Stimulated activated CD4-positive, alpha-beta T cell treated with anti-CD3 and anti-CD28 coated beads, Interleukin-15, amount 100 ng/mL, for 24 hours (primary cell): ENCODE measurements at places on chromosomes 2 and 18.

GRCh38 chr18:3692113-3692621, 242.2 kb downstream of the TGIF1 start:
- DNase-seq = no peak

DNA sequence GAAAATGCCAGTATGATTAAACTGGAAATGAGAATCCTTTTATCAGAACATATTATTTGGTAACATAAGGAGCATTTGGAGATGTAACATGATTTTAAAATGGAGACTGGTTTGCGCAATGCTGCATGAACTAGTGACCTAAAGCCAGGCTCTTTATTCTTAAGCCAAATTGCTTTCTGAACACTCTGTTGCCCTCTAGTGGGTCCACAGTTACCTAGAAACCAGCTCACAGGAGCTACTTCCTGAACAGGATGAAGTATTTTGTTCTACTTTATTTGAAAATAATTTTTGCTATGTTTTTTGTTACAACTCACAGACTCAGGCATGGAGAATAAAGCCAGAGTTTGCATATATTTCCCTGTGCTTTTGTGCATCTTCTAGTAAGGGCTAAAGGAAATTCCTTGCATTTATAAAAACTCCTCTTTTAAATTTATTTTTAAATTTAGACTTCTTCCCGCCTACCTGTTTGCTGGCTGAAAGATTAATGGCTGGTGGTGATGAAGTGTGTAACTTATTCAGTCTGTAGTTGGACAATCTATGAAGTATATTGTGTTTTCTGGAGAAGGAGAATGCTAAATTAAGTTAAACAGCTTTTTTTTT, 146.7 kb downstream of the PARD3B start:
- peak; percentile 18 for DNase-seq

GRCh38 chr2:160337728-160338127, 137.7 kb upstream of the ITGB6 start:
- no peak for DNase-seq

GRCh38 chr2:105184420-105184819, 57.1 kb upstream of the GPR45 start:
- DNase-seq = no peak

DNA sequence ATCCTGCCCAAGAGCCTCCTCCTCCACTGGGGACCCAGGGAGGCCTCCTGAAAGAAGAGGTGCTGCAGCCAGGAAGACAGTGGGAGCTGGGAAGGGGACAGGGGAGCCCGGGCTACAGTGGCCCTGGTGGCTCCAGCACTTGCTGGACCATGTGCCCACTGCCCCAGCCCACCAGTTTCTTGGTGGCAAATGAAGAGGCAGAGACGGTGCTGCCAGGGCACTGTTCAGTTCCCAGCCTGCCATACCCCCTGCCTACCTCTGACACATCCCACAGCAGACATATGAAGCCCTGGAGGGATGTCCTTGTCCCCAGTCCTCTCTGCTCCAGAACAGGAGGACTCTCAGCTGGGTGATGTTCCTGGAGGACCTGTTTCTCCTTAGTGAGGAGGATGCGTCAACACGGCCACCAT, 3.7 kb downstream of the RAMP1 start:
- no peak for DNase-seq

- no peak for DNase-seq
Measured at GRCh38 chr2:200258881-200259576, 47.5 kb upstream of the SPATS2L start.

GRCh38 chr2:156189143-156189542, 143.4 kb downstream of the NR4A2 start:
- DNase-seq = no peak

DNA sequence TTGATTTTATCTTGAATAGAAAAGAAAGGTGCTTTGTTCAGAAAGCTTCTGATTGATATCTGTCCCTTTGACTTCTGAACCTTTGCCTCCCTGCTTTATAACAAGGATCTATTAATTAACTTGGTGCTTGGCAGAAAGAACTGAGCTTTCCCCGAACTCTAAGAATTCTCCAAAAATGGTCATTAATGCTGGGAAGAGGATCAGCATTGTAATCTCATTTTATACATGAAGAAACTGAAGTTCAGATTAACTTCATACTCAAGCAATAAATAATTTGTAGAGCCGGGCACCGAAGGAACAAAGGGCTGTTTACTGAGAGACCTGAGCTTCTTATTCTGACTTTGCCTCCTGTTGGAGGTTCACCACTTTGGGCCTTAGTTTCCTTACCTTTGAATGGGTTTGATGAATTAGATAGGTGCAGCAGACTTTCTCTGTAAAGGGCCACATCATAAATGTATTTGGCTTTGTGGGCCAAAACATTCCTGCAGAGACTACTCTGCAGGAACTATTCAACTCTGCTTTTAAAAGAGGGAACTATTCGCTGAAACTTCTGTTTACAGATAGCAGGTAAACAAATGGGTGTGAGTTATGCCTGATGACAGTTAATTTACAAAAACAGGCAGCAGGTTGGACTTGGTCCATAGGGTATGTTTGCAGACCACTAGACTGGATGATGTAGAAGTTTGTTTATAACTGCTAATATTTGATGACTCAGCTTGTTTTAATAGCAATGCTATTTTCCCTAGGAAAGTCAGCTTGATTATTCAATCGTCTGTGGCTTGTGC, 272.9 kb downstream of the TGIF1 start:
- DNase-seq = no peak

DNA sequence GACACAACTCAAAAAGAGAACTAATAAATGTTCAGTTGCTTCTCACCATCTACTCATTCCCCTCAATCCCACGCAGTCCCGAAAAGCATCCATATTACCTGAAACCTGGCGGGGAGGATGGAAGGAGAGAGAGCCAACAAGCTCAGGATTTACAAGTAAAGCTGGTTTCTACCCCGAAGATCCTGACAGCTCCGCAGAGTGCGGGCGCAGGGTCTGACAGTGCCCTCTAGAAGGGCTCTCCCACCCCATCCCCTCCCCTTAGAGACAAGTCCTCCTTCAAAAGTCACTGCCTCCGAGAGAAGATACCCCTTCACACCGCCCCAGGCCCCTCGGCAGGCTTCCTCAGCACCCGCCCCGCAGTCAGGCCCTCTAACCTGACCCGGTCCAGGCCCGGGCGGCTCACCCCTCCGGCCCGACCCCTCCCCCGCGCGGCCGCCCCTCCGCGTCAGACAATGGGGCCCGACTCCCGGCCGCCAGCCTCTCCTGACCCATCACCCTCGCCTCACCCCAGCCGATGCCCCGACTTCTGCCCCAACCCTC, 550 bp downstream of the RAB1A start:
- peak; percentile 50 for DNase-seq

DNA sequence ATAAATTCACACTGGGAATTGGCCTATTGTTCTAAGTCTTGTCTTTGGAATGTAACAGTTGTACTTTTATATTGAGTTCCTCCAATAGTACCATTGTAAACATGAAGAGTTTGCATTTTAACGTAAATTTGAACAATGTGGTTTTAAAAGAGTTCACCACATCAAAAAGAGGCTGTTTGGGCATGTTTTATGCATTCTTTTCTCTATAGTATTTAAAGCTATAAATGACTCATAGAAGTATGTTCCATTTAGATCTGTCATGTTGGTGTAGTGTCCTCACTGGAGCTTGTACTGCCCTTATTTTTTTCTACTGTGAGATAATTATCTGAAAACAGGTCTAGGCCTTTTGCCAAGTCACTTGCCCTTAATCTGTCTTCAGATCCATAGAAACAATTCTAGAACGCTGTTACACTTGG, 141.9 kb downstream of the RHBDD1 start:
- no peak for DNase-seq

DNA sequence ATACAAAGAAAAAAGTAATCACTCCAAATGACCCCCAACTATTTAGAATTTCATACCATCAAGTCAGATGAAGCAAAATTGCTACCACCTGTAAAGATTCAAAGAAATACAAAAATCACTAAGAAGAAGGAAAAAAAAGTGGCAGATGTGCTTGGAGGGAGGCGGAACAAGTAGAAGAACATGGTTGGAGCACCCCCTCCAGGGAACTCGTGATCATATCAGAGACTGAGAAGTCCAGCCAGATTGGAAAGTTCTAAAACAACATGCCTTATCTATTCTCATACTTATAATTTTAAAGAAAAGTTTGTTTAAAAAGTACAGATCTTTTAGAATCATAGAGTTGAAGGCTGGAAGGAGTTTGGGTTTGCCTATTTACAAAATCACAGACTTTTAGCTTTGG, 113.4 kb upstream of the CYP26B1 start:
- no peak for DNase-seq

DNA sequence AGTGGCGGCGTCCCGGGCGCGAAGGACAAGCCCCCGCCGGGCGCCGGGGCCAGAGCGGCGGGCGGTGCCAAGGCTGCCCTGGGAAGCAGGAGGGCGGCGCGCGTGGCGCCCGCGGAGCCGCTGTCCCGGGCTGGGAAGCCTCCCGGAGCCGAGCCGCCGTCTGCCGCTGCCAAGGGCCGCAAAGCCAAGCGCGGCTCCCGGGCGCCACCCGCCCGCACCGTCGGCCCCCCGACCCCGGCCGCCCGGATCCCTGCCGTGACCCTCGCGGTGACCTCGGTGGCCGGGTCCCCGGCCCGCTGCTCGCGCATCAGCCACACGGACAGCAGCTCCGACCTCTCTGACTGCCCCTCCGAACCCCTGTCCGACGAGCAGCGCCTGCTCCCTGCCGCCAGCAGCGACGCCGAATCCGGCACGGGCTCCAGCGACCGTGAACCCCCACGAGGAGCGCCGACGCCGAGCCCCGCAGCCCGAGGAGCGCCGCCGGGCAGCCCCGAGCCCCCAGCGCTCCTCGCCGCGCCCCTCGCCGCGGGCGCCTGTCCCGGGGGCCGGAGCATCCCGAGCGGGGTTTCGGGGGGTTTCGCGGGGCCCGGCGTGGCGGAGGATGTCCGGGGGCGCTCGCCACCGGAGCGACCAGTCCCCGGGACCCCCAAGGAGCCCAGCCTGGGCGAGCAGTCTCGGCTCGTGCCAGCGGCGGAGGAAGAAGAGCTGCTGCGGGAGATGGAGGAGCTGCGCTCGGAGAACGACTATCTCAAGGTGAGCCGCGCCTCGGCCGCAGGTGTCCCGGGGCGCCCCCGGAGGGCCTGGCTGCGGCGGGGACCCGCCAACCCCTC, 820 bp downstream of the MTCL1 start:
- peak; percentile 30 for DNase-seq

DNA sequence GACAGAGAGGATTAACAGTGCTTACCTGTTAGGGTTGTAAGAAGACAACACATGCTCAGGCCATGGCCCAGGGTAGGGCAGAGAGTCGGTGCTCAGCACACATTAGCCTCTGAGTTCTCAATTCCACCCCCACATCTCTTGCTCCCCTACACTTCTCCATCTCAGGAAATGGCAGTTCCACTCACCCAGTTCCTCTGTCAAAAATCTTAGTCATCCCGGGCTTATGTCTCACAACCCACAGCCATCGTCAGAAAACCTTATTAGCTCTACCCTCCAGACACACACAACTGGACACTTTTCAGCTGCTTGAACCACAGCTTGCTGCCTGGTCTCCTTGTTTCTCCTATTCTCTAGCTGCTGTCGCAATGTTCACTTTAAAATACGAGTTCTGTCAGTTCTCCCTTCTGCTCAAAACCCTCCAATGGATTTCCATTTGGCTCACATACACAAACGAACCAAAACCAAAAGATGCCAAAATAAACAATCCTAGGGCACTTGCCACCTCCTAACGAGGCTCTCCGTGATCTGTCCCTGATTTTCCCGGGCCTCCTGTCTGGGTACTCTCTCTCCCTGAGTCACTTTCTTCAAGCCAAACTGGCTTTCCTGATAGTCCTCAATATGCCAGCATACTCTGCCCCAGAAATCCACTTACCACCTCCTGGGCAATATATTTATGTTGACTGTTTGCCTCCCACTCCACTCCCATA, 89.7 kb downstream of the KCTD1 start:
- DNase-seq = peak; percentile 6

DNA sequence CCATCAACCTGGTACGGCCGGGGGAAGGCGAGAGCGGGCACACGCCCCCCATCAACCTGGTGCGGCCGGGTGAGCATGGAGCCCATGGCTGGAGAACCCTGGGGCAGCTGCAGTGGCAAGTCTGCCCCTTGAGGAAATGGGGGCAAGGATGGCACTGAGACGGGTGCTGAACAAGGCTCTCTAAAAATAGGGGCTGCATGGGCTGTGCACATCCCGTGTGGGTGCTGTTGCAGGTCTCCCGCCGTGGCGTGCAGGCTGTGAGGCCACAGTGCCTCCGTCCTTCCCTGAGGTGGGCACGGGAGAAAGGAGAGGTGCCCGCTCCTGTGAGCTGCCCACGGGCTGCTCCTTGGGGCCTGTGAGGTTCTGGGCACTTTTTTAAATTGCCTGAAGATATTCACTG, 99.2 kb downstream of the NFATC1 start:
- DNase-seq = no peak

GRCh38 chr2:204370172-204370718, 175.0 kb upstream of the PARD3B start:
- DNase-seq = no peak

GRCh38 chr18:38646296-38646695, 1080.7 kb upstream of the CELF4 start:
- no peak for DNase-seq

GRCh38 chr18:54964741-54965140, 5.5 kb upstream of the CCDC68 start:
- DNase-seq = no peak

GRCh38 chr2:84781942-84782716, 98.8 kb downstream of the TRABD2A start:
- DNase-seq = peak; percentile 73

DNA sequence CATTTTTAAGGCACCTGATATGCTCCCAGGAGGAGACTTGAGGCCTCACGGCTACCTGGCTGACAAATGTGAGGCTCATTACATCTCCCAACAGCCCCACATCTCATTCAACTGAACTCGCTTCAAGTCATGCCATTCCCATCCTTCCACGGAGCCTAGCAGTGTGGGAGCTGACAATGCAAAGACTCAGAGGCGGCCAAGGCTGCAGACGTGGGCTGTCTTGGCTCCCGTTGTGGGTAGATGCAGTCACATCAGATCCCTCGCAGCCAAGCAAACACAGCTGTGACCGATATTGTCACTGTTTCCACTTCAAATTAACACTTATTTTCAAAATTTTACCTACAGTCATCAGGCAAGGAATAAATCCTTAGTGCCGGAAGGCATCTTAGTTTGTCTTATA, 64.0 kb upstream of the TRIB2 start:
- DNase-seq = no peak

GRCh38 chr2:118843483-118844132, 3.8 kb downstream of the EN1 start:
- DNase-seq = no peak

GRCh38 chr18:8860845-8861642, 155.7 kb downstream of the MTCL1 start:
- DNase-seq = no peak

DNA sequence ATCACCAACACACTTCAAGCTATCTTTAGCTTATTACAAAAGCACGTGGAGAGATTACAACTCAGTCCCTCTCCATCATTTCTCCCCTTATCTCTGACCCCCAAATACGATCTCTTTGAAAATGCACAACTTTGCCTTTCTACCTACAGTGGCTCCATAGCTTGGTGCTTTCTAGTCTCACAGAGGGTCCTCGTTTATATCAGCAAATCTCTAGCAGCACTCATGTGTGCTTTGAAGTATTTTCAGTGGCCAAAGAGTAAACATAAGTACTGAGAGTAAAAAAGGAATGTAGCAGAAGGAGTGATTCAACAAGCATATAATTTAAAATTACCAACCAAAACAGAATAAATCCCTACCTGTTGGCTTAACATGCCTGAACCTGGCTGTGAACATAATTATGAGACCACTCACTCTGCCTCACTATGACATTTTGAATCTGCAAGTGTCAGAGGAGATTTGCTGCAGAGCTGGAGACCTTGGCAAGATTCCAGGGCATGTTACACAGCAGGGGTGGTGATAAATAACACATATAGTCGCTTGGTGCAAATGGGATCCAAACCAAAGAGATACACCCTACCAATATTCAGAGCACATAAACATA, 54.6 kb downstream of the LAMA3 start:
- DNase-seq = no peak

GRCh38 chr2:1162768-1163584, 212.3 kb downstream of the SNTG2 start:
- DNase-seq = peak; percentile 60
